ENCODE measurements at places on chromosomes 7 and 10. TPM values are rescaled to one million over a fixed set of nuclear protein-coding genes. Genes with fewer than 3 reads are reported as not detected.

Gene ITPRID1
- 3.1 TPM for total RNA-seq

GRCh38 chr7:54996391-54996790, 22.4 kb upstream of the EGFR start:
- H3K27ac ChIP-seq: no peak overlapping the region
- no peaks in the 10 kb centered on the region for H3K36me3 ChIP-seq
- no peaks in the 10 kb centered on the region for H3K4me1 ChIP-seq
- DNase-seq: no peak
- H3K27me3 ChIP-seq: peaks cover 3% of the 10 kb centered on the region
- H3K4me3 ChIP-seq: no peak overlapping the region

GRCh38 chr7:37999673-38000072, 79.2 kb downstream of the EPDR1 start:
- no peak overlapping the region for H3K4me3 ChIP-seq
- DNase-seq: no peak
- no peaks in the 10 kb centered on the region for H3K27me3 ChIP-seq
- H3K36me3 ChIP-seq: no peaks in the 10 kb centered on the region
- H3K4me1 ChIP-seq: peaks cover 3% of the 10 kb centered on the region

DNA sequence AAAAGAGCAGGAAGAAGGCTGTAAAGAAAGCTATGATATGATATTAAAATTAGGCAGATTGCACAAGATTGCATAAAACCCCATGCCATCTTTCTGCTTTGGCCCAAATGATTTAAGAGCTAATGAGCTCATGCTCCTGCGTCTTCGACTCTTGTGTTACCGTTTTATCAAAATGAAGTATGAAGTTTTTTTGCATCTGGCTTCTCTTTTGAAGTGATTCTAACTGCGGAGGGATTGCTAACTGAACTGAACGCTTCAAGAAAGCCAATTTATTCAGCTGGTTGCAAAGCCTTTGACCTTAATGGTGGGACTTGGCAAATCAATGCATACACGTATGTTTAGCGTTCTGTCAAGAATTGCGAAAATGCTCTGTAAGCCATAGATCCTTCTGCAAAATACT, 282.9 kb downstream of the TWIST1 start:
- no peak overlapping the region for H3K27ac ChIP-seq
- H3K27me3 ChIP-seq: no peaks in the 10 kb centered on the region
- DNase-seq: no peak
- H3K36me3 ChIP-seq: no peaks in the 10 kb centered on the region
- H3K4me3 ChIP-seq: no peak overlapping the region

Data from progenitor cell of endocrine pancreas (in vitro differentiated cells).